ENCODE measurements at places on chromosomes 6 and 20.
A peak's percentile ranks its signal among the peaks of the same experiment; 100 is the strongest.

DNA sequence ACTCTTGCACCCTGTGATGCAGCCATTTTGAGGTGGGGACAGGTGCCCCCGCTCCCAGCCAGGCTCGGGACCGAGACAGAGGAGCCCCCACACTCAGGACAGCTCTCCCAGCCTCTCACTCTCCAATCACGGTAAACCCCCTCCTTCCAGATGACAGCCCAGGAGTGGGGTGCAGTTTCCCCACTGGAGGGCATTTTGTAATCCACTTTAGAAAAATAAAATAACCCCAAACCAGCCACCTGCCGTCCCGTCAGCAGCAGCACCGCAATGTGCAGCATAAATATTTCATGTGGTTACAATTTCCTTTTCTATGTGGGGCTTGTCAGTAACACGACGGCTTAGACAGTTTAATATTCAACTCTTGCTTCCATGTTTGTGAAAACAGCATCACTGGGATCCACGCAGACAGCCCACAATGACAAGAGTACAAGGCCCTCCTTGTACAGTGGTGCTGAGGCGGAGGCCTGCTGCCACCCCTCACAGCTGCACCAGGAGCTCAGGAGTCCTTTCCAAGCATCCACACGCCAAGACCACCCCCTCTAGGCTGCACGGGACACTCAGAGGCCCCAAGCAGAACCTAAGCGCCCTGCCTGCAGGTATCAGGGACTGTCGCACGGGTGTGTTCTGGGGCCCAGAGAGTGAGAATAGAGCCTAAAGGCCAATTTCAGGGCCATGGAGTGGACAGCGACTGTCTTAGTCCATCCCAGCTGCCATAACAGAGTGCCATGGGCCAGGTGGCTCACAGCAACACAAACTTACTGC lies 116.7 kb downstream of the JPH2 start:
- DNase-seq = peak; percentile 14

DNA sequence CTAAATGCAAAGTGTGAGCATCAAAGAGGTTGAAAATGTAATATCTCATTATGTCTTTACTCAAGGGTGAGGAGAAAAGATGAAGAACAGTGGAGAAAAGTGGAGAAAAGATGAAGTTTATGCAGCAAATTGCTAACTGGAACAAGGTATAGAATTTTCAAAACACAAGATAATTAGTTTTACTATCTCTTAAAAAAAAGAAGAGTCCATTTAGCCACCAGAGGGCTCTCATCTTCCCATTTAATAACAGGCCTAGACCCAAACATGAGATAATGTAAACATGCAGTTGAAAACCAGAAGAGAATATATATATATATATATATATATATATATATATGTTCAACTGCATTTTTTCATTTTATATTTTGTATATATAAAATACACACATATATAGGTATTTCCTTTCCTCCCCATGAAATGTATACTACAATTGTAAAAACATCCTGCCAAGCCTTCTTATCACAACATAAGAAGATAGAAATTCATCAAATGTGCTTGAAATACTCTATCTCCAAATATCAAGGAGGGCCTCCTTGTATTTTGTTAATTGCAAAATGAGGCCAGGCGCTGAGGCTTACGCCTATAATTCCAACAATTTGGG lies 78.4 kb downstream of the ADTRP start:
- DNase-seq = no peak

- DNase-seq = no peak
These were observed 4.1 kb downstream of the MYLK4 start for GRCh38 chr6:2746557-2747061.

- no peak for DNase-seq
These were observed 209.1 kb upstream of the CDYL start for GRCh38 chr6:4567141-4567540.

DNA sequence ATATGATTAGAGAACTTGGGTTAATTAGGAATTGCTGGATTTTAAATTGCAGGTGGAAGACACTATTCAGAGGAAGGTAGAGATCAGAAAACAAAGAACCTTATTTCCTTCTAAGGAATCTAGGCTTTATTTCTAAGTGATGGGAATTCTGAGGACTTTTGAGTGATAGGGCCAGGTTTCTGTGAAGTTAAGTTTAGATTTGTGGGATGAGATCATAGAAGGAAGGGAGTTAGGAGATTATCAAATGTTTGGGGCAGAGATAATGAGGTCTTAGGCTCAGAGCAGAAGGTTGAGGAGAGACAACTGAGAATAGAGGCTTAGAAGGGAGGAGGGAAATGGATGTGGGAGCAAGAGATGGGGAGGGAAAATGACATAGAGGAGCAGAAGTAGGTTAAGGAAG lies 109.7 kb upstream of the MMS22L start:
- no peak for DNase-seq

DNA sequence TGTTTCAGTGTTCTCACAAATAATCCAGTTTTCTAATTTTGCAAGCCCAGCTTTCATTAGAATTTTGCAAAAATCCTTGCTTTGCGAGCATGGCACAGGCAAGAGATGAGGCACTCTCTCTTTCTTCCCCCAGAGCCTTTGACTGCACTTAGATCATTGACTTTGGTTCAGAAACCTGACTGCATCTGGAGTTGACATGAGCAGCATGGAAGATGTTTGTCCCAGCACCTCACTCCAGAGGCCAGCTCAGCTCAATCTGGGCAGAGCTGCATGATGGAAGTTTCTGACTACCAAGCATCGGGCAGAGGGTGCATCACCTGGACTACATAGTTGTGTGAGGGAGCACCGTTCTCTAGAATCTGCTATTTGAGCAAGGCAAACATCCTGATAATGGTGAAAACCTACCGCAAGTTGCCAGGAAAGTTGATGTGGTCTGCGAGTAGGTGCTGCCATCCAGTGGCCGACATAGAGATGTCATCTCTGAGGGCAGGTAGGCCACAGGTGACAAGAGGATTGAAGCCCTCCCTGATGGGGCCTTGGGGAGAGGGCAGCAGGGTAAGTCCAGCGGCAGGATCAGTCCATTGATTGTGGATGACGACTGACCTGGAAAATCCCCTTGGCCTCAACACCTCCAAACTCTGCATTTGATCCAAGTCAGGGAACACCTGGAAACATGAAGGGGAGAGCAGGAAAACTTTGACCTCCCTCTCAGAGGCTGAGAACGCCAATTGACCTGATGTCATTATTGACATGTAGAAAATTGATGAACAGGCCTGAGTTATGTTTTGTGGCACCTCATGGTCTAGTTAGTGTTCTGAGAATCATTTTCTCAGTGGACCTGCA lies 3.8 kb upstream of the LPA start:
- DNase-seq = peak; percentile 3

- peak; percentile 58 for DNase-seq
These were observed 17.0 kb downstream of the UQCC2 start for GRCh38 chr6:33694401-33694931.

GRCh38 chr6:6599468-6599873 lies 11.0 kb downstream of the LY86 start:
- no peak for DNase-seq

GRCh38 chr6:19299129-19299528 lies 538.0 kb upstream of the ID4 start:
- no peak for DNase-seq

GRCh38 chr20:42756991-42757390 lies 432.7 kb downstream of the PTPRT start:
- DNase-seq = no peak

DNA sequence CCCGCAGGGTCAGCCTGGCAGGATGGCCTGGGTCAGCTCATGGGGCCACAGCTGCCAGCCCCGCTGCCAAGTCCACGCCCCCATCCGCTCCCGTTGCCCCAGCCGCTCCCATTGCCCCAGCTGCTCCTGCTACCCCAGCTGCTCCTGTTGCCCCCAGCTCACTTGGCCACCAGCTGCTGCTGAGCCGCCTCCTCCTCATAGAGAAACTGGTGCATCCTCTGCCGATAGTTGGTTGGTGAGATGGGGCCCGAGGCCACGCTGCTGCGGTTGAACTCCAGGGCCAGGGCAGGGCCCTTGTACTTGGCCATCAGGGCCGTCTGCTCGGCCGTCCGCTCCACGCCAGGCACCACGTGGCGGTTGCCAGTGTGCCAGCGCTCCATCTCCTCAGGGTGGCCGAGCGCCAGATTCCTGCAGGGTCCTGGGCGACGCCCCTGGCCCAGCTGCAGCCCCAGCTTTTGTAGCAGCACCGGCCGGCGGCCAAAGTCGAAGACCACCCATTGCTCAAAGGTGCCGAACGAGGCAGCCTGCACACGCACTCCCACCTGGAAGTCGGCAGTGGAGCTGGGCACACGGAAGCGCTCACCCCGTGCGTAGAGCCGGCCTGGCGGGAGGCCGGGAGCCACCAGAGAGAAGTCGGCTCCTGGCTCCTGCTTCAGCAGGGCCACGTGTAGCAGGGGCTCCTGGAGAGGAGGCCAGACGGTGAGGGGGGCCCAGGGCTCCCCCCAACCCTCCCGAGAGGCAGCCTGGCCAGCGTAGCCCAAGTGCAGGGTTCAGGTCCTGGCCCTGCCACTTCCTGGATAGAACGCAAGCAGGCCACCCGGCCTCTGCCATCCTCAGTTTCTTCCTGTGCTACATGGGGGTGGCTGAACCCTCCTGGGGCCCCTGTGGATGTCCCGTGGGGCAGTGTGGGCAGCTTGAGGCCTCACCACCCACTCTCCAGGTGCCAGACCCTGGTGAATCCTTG lies 4.8 kb downstream of the HELZ2 start:
- DNase-seq = no peak

GRCh38 chr6:81901551-81901966 lies 149.1 kb upstream of the TENT5A start:
- no peak for DNase-seq

- DNase-seq = no peak
These were observed 1.4 kb downstream of the PHACTR3 start for GRCh38 chr20:59605601-59606364.

DNA sequence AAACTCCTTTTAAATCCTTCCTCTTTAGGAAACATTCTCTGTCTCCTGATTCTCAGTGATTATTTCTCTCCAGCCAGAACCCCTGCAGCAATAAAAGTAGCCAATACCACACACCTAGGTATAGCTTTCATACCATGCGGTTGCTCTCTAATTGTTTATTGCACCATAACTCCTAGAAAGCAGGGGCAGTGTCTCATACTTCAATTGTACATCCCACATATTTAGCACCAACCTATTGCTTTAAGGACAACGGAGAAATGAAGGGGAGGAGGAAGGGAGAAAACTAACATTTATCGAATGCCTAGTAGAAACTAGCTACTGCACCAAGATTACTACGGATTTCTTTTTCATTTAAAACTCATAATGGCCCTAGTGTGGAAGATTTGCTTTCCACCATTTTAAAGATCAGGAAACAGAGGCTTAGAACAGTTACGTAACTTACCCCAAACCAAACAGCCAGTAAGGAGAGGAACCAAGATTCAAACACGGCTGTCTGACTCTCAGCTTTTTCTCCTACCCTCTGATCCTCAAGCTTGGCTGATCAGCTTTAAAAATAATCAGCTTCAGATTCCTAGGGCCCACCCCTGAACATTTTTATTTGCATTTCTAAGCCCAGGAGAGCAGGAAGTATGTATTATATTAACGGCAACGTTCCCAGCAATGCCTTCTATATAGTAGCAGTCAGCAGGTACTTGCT lies 43.4 kb upstream of the ATXN1 start:
- DNase-seq = no peak

- DNase-seq = no peak
These were observed 394.4 kb upstream of the NRSN1 start for GRCh38 chr6:23731609-23732008.

- DNase-seq = no peak
These were observed 9.4 kb downstream of the CDK5RAP1 start for GRCh38 chr20:33391722-33392415.

All from stimulated activated CD4-positive, alpha-beta T cell treated with anti-CD3 and anti-CD28 coated beads, Interleukin-1b, Interleukin-23, amount 100 ng/mL, for 1 hour (primary cell).